Tibial nerve (tissue), 4 donors: ENCODE measurements at places on chromosomes 5 and 9. TPM values are rescaled to one million over a fixed set of nuclear protein-coding genes. Genes with fewer than 3 reads are reported as not detected.

Gene PCDHGB2
- 14.0 TPM for total RNA-seq

GRCh38 chr5:1005904-1006655 is 2.5 kb upstream of the NKD2 start:
- no peak overlapping the region for H3K4me3 ChIP-seq
- H3K27me3 ChIP-seq: peaks cover 2% of the 10 kb centered on the region
- H3K4me1 ChIP-seq: peaks cover 18% of the 10 kb centered on the region
- H3K36me3 ChIP-seq: no peaks in the 10 kb centered on the region

Gene IFNB1
- not detected for total RNA-seq

DNA sequence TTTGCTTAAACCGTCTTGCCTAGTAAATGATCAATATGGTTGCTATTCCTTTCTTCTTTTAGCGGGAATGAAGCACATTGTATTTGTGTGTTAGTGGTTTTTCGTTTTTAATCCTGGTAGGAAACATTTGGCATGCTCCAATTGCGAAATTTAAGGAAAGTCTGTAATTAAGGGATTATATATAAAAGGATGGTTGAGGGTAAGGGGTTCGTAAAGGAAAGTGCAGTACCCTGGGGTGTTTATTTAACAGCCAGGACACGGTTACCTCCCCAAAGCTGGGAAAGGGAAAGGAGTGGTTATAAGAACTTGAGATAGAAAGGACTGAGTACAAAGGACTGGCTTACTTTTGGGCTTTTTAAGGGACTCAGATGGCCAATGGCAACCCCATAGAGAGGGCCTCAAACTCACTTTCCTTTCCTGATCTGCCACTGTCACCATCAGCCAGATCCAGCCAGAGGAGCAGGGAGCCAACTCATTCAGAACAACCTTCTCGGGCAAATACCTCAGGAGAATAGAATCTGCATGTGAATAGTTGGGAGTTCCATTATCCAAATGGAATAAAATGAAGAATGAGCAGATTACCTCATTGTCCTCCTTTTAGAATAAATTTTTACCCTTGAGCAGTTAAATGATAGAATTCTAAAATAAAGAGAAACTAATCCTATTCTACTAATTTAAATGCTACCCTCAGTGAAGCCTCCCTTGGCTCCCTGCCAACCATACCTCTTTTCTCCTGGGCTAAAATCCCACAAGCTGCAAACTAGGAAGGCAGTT is 117.7 kb downstream of the SNCAIP start:
- no peaks in the 10 kb centered on the region for H3K36me3 ChIP-seq
- H3K27me3 ChIP-seq: no peaks in the 10 kb centered on the region
- no peak for DNase-seq
- H3K4me1 ChIP-seq: peaks cover 9% of the 10 kb centered on the region
- no peak overlapping the region for H3K27ac ChIP-seq
- H3K4me3 ChIP-seq: no peak overlapping the region

GRCh38 chr5:141787376-141787775 is 90.8 kb downstream of the PCDH1 start:
- no peak overlapping the region for H3K4me3 ChIP-seq
- no peak overlapping the region for H3K27ac ChIP-seq
- DNase-seq: peak; percentile 8
- H3K36me3 ChIP-seq: no peaks in the 10 kb centered on the region

GRCh38 chr5:31573494-31574142 is 41.5 kb downstream of the C5orf22 start:
- no peaks in the 10 kb centered on the region for H3K4me1 ChIP-seq
- no peak overlapping the region for H3K4me3 ChIP-seq
- H3K27ac ChIP-seq: no peak overlapping the region
- no peak for DNase-seq
- H3K27me3 ChIP-seq: no peaks in the 10 kb centered on the region

Gene TRIP13
- total RNA-seq: 1.3 TPM

DNA sequence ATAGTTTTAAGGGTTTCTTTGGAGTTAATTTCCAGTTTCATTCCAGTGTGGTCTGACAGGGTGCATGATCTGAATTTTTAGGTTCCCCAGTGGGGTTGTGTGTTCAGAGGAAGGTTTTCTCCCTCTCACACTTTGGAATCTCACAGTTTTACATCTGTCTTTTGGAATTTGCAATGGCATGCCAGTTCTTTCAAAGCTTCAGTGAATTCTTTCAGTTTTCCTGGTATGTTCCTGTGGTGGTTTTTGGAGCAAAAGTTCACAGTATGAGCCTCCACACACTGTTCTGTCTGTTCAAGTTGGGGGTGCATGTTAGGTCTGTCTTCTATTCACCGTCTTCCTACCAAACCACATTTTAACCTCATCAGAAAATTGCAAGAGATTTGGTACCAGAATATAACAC is 624.2 kb downstream of the KCTD16 start:
- no peak for DNase-seq
- no peaks in the 10 kb centered on the region for H3K4me1 ChIP-seq
- no peaks in the 10 kb centered on the region for H3K27me3 ChIP-seq
- no peaks in the 10 kb centered on the region for H3K36me3 ChIP-seq
- H3K27ac ChIP-seq: no peak overlapping the region
- no peak overlapping the region for H3K4me3 ChIP-seq
